Smooth muscle cell of the umbilical artery (primary cell): ENCODE measurements at places on chromosomes 4 and X. TPM values are rescaled to one million over a fixed set of nuclear protein-coding genes. Genes with fewer than 3 reads are reported as not detected.

XPNPEP2 gene
- total RNA-seq, result not detected in 2 replicates

SULT1B1 gene
- 0.59 and 6.0 TPM in 2 replicates for total RNA-seq

TLR10 gene
- total RNA-seq, result not detected in 2 replicates

DCAF4L1 gene
- under 0.01 and 0.23 TPM in 2 replicates for total RNA-seq

GABRE gene
- 28.9 and 41.3 TPM in 2 replicates for total RNA-seq
